CD8-positive, alpha-beta T cell (primary cell): ENCODE measurements at places on chromosomes 7 and 10. TPM values are rescaled to one million over a fixed set of nuclear protein-coding genes. Genes with fewer than 3 reads are reported as not detected.
A peak's percentile ranks its signal among the peaks of the same experiment; 100 is the strongest.

DNA sequence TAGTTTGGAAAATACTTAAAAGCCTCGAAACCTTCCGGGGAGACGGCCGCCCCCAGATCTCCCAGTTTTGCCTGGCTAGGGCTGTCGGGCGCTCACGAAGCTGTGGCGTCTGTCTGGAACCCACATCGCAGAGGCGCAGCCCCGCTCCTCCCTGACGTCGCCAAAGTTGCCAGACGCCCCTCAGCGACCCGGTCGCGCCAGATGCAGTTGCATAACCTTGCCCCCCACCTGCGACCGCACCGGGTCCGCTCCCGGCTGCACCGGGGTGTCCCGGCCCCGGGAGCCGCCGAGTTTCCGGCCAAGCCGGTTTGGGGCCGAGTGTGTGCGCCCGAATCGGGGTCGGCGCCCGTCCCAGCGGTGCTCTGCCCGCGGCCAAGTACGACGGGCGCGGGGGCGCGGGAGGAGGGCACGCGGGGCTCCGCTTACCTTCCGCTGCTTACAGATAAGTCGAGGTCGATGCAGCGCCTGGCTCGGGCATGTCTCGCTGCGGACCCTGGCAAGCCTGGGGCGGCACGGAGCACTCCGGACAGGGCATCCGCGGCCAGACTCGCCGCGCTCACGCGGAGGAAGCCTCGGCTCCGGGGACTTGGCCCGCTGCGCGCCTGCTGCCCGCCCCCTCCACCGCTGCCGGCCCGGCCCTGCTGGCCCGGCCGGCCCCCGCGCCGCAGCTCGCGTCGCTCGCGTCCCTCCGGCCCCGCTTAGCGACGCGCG, 665 bp downstream of the INSYN2A start:
- no peak for DNase-seq

DNA sequence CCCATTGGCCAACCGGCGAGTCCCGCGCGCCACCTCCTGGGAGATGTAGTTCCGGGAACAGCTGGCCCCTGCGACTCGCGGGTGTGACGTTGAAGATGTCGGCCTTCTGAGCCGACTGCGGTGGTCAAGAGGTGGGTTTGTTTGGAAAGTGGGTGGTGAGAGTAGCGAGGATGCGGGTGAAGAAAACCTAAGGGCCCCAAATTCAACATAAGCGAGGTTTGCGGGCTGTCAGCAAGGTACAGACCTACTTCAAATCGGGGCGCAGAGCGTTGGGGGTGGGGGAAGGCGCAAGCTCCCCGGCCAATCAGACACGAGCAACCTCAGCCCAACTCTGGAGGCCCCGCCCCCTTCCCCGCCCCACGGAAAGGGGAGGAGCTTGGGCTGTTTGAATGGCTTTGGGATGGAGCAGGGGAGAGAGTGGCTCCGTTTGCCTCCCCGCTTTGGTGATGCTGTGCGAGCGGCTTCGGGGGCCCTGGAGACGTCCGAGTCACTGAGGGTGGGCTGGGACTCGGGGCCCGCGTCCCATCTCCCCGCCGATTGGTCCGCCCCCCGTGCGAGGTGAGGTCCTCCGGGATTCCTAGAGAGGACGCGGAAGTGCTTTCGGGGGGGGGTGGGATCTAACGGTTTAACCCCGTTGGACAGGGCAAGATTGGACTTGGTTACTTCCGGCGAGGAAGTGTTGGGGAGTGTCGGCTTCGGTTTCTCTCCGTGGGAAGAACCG, at the start of gene ZKSCAN5:
Gene ZKSCAN5 (plus strand): TSS at position 60 of the 721 bp plus-strand sequence. CDS start 1,383 bp downstream, outside the sequence.
- peak; percentile 98 for DNase-seq

GRCh38 chr10:103114876-103115275, 78.2 kb downstream of the NT5C2 start:
- DNase-seq, result no peak

- no peak for DNase-seq
Measured at GRCh38 chr10:7649673-7650300, 17.0 kb downstream of the ITIH5 start.

- DNase-seq, result no peak
Measured at GRCh38 chr10:98224509-98224908, 43.5 kb downstream of the LOXL4 start.

DNA sequence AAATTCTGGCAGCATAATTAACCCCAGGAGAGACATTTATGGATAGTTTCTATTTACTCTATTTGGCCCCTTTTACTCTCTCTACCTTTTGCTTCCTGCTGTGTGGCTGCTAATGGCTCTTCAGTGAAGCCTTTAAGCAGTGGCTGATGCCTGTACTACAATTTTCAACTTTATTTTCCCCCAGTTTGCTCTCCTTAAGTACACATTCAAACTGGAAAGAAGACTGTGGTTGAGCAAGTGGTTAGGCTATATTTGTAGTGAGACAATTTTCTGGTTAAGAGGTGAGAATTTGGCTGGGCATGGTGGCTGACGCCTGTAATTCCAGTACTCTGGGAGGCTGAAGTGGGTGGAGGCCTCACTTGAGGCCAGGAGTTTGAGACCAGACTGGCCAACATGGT, 8.5 kb upstream of the RSBN1L start:
- no peak for DNase-seq

Gene OPTN
- 66.3 TPM for total RNA-seq

DNA sequence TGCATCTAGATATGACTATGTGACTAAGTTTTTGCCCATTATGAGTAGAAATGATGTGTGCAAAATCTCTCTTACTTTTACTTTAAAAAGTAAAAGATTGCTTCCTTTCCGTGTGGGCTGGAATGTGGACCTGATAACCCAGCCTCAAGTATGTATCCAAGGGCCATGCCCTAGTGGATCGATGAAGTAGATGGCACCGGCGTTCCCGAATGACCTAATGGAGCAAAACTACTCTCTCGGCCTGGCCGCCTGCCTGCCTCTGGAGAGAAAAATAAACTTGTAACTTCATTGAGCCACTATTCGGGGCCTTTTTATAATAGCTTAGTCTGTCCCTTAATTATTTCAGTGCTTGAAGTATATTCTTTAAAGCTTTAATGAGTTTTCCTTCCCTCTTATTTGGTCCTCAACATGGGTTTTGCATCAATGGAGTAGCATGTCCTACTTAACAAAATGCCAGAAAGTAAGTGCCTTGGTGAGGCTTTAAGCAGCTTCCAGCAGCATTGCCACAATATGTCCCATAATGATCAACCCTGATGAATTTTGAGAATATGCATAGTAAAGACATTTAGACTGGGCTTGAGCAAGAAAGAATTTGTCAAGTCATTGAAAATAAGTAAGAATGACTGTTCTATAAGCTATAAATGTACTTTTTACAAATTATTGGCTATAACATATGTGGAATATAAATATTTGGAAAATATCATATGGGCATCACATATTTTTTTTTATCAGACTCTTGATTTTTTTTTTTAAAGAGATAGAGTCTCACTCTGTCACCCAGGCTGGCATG, 61.4 kb downstream of the PLXDC2 start:
- DNase-seq, result no peak

Gene TUBGCP2
- 74.4 TPM for total RNA-seq

Gene GRID1
- not detected for total RNA-seq

Gene INSYN2A
- not detected for total RNA-seq

DNA sequence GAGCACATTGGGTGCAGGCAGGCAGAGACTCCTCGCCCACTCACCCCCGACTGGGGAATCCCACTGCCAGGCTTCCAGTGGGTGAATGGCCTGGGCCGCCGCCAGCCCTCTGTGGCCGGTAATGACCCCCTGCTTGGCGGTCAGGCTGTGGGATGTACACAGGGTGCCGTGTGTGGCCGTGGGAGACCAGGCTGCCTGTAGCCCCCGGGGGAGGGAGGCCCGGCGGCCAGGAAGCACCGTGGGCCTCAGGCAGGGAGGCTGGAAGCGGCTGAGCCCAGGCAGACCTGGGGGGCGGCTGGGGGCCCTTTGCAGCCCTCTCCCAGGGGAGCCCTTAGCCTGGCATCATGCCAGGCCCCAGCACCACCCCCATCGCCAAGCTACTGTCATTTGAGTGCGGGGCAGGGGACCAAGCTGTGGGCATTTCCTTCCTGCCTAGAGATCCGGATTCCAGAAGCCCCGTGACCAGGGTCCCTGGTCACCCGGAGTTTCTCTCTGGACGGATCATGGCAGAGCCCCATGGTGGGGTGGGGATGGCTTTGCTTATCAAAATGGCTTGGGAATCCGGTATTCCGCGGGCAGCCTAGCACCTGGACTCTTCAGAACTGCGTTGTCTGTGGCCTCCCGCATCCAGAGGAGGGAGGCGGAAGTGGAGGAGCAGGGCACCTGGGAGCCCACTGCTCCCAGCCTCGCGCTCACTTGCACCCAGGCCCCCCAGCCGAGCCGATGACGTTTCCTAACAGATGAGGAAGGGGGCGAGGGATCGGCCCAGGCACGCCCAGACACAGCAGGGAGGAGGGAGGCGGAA, 1.1 kb downstream of the TTYH3 start:
- peak; percentile 60 for DNase-seq

Gene FGFR2
- 0.22 TPM for total RNA-seq

DNA sequence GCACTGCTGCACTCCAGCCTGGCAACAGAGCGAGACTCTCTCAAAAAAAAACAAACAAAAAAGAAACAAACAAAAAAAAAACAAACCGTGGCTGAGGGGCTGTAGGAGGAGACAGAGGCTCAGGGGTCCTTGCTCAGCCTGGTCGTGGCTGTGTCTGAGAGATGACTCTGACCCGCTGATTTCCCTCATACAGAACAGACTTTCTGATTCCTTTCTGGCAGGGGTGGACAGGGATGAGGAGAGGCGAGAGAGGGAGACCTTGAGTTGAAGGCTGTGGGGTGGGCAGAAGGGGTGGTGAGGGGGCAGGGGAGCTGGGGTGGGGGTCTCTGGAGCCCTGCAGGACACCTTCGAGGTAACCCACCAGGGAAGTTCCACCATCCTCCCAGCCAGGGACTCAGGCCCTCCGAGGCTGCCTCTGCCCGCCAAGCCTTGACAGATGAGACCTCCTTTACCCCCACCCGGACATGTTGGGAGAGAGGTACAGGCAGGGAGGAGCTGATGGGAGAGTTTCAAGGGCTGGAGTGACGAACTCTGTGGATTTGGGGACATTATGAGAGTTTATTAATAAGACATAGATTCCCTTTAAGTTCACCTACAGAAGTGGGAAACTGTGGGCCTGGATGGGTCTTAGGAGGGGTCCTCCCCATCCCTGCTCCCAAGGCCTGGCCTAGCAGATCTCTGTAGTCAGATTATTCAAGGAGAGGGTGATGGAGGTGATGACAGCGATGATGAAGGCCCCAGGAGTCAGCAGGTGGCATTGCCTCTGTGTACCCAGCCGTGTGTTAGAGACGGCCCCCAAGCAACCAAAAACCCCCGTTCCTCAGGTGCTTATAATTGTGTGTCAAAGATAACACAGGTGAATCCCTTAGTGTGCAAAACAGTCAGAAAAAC, 2.0 kb downstream of the MUC12 start:
- DNase-seq, result no peak

- DNase-seq, result no peak
Measured at GRCh38 chr7:121202834-121203233, 126.0 kb upstream of the WNT16 start.

DNA sequence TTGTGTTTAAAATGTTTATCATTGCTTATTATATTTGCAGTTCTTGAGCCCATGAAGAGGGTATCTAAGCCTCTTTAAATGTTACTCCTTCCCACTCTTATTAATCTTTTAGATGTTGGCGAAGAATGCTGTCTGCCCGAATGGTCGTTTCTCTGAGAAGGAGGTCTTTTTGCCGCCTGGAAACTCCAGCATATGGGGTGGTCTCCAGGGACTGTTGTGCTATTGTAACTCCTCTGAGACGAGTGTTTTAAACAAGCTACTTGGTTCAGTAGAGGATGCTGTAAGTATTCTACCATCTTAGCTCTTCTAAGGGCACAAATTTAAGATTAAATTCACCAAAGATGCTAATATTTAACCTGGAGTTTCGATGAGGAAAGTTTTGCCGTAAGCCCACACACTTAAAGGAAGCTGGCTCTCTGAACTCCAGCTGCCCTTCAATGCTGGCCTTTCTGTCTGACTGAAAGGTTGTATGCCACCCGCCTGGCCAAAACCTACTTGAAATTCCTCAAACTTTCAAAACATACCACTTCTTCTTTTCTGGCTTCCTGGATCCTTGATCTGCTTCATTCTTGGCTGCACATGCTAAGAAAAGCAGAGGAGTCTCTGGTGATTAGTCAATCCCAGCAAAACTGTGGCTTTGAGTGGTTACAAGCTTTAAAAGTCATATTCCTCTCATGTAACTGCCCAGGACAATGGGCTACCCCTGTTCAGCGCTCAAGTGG, 74.7 kb downstream of the ABCA13 start:
- DNase-seq, result no peak

GRCh38 chr7:157926107-157926506, 589.3 kb downstream of the DNAJB6 start:
- DNase-seq, result no peak

Gene PLEKHA1
- 24.6 TPM for total RNA-seq
